Fibroblast of lung (primary cell): ENCODE measurements at places on chromosomes 2 and 18.
A peak's percentile ranks its signal among the peaks of the same experiment; 100 is the strongest.

DNA sequence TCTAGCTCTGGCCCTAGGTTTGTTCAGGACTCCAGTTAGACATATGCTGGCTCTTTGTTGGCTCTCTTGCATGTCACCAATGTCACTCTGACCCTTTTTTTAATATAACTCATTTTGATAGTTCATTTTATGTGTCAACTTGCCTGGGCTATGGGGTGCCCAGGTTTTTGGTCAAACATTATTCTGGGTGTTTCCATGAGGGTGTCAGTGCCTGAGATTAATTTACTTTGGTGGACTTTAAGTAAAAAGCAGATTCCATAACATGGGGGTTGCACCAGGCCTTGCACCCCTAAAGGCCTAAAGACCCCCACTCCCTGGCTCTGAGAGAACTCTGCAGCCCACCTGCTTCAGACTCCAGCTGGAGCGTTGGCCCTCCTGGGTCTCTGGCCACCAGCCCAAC lies 48.1 kb upstream of the SNTG2 start:
- no peak for DNase-seq

- no peak for DNase-seq
These were observed 37.3 kb upstream of the LONRF2 start for GRCh38 chr2:100359576-100359975.

GRCh38 chr18:31275722-31276463 lies 42.1 kb upstream of the DSG1 start:
- peak; percentile 66 for DNase-seq

DNA sequence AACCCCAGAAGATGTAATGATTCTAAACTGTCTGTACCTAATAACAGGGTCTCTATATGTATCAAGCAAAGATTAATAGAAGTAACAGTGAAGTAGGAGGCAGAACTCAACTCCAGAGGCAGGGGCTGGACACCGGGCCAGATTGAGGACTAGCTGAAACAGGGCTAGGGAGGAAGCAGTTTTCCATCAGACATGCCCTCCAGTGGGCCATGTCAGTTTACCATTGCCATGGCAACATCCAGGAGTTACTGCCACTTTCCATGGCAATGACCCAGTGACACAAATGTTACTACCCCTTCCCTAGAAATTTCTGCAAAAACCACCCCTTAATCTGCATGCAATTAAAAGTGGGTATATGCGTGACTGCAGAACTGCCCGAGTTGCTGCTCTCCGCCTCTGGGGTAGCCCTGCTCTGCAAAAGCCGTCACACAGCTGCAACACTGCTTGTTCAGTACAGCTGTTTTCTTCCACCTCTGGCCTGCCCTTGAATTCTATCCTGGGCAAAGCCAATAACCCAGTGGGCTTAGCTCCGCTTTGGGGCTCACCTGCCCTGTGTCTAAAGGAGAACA lies 58.7 kb downstream of the TMEM18 start:
- no peak for DNase-seq

GRCh38 chr2:209496586-209496982 lies 72.7 kb downstream of the MAP2 start:
- peak; percentile 40 for DNase-seq

DNA sequence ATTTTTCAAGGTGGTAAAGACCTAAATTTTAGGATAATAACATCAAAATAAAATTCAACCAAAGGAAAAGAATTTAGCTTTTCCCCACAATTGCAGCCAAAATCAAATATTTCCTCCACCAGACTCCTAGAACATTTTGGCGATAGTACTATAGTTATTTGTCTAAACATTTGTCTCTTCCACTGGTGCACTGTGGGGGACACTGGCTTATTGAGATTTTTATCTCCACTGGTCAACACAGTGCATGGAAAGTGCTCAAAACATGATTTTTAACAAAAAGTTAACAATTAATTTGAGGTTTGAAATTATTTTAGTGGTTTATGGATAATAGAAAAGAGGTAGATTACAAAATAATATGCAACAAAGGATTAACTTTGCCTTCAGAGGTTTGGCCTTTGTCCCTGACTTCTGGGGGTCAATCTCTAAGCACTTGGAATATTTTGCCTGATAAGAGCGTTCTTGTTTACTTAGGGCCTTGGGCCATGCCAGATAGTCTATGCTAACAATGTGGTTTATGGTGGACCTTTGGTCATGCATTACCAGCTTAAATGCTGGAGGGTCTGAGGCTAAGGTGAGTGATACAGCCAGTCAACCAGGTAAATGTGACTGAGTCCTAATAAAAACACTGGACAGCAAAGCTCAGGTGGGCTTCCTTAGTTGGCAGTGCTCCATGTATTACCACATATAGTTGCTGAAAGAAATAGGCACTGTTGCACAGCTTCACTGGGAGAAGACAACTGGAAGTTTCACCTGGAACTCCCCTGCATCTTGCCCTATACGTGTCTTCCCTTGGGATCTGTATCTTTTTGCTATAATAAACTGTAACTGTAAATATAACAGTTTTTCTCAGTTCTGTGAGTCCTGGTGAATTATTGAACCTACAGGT lies 67.2 kb upstream of the SATB2 start:
- DNase-seq = no peak

DNA sequence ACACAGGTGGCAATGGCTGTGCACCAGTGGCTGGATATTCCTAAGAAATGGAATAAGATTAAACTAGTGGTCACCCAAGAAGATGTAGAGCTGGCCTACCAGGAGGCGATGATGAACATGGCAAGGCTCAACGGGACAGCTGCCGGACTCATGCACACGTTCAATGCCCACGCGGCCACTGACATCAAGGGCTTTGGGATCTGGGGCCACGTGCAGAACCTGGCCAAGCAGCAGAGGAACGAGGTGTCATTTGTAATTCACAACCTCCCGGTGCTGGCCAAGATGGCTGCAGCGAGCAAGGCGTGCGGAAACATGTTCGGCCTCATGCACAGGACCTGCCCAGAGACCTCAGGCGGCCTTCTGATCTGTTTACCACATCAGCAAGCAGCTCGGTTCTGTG lies 190.8 kb downstream of the FTCDNL1 start:
- DNase-seq = no peak

- no peak for DNase-seq
These were observed 457.2 kb upstream of the SMIM21 start for GRCh38 chr18:75884728-75885127.

- no peak for DNase-seq
These were observed 13.5 kb upstream of the REL start for GRCh38 chr2:60867848-60868247.

DNA sequence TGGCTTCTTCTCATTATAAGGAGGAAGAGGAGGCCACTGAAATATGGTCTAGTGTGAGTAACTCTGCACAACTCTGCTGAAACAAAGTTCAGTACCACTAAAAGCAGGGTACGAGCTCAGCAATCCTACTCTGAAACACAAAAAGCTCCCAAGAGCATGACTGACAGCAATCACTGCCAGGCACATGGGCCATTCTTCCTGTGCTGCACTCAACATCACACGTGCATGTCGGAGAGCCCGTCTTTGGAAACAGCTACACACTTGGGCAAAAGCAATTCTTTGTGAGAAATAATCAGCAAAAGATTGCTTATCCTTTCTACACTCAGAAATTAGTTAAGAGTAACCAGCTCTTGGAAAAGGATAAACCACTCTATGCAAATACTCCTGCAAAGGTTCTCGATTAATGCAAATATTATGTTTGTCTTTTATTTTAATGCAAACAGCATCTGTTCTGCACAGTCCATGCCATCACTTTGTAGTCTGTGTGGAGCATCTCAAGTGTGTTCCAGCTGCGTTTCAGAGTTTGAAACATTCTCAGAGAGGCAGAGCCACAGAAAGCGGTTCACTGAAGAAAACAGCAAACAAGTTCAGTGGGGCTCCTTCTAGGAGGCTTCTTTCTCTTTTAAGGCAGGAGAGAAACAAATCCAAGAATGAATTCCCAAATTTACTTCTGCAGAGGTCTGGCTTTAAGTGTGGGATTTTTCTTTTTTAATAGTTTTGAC lies 145.0 kb downstream of the HDAC4 start:
- no peak for DNase-seq

DNA sequence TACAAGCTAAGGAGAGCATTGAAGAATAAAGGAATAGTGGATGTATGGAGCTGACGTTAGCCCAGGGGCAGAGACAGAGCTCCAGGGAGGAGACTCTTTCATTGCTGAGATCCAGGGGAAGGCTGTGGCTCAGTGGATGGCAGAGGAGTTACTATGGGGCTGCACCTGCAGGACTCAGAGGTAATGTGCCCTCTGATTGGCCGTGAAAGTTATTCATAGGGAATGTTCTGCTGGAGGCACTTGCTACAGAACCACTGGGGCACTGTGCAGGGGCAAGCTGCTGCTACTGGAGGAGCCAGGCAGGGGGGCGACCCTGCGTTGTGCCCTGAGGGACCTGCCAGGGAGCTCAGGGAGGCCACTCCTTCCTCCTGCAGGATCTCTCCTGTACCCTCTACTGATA lies 199.2 kb downstream of the PTPRM start:
- DNase-seq = no peak

GRCh38 chr2:226515344-226516055 lies 284.1 kb downstream of the IRS1 start:
- DNase-seq = peak; percentile 41

DNA sequence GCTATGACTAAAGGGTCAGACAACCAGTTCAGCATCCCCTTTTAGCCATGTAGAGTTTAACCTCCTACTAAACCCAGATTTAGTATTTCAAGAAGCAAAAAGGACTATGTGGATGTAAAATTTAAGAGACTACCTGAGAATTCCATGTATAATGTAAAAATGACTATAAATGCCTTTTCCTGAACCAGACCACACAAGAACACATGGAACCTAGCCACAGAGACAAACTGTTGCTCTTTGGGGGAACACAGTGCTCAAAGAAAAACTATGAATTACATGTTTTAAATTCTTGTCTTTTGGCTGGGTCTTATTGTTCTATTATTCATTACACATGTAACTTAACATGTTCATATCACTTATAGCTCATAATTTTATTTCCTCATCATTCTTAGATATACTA lies 192.8 kb downstream of the DNER start:
- no peak for DNase-seq

GRCh38 chr18:79405781-79406575 lies 10.2 kb downstream of the NFATC1 start:
- DNase-seq = no peak

GRCh38 chr2:159683817-159684216 lies 28.5 kb upstream of the MARCHF7 start:
- DNase-seq = no peak
